ENCODE measurements at places on chromosomes 1 and 21.

DNA sequence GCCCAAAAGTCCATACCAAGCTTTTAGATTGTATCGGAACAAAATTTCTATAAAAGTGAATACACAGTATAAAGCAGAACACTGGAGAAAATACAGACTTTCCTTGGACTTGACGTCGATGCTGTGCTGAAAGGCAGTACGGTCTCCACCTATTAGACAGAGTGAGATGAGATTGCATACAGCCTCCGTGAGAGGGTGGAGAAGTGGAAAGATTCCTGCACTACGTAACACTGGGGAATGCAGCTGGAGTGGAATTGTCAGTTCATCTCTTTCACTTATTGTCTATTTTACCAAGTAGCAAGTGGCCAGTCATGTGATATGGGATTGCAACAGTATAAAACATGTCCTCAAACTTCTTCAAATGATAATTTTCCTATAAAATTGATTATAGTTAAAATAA lies 209.5 kb downstream of the ZP4 start:
- DNase-seq: no peak

GRCh38 chr1:50969611-50970508 lies at the start of gene CDKN2C:
Gene CDKN2C (plus strand): TSS chr1:50970245. CDS start chr1:50970369, 124 bp downstream.
- DNase-seq: no peak

GRCh38 chr1:114341856-114342255 lies 169.1 kb downstream of the TRIM33 start:
- no peak for DNase-seq

GRCh38 chr1:30600258-30600657 lies 123.1 kb downstream of the MATN1 start:
- DNase-seq: no peak

DNA sequence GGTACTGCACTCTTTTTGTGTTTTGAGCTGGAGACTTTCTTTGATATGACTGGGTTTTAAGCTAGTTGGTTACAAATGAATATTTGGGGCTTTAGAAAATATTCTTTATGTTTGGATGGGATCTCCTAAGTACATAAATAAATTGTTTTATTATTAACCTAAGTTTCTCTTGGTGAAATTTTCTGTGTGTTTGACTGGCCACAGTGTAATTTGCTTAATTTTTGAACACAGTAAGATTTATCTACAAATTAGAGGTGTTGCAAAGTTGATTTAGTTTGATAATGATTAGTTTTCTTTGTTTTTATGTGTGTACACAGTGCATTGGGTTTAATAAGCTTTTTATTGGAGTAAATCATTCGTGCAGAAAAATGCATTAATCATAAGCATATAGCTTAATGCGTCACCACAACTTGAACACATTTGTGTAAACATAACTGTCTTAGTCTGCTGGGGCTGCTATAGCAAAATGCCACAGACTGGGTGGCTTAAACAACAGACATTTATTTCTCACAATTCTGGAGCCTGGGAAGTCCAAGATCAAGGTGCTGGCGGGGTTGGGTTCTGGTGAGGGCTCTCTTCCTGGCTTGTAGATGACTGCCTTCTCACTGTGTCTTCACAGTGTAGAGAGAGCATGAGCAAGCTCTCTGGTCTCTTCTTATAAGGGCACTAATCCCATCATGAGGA lies 17.4 kb upstream of the SLC6A9 start:
- no peak for DNase-seq

DNA sequence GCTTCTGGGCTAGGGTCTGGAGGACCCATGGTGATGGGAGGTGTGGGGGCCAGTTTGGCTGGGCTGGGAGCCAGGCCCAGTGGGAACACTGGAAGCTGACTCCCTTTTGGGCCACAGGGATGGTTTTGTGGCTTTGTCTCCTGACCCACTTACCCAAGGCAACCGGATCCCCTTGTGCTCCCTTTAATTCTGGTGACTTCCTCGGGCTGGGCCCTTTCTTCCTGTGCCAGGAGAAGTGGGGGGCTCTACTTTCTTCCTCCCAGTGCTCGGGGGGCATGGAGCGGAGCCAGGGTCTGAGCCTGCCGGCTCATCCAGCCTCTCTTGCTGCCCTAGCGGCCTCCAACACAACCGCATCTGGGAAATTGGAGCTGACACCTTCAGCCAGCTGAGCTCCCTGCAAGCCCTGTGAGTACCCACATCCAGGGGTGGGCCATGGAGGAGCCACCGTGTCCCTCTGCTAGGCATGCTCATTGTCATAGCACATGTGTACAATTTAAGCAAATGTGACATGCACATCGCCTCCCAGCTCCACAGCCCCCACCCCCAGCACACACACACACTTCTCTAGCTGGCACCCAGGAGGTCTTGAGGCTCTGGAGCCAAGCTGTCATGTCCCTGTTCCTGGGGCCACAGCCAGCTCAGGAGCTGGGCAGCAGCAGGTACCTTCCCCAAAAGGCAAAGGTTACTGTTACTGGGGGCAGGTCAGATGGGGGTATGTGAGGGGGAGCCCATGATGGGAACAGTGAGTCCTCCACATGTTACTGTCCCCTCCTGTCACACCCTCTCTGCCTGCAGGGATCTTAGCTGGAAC lies 35.0 kb downstream of the UBE2T start:
- no peak for DNase-seq

DNA sequence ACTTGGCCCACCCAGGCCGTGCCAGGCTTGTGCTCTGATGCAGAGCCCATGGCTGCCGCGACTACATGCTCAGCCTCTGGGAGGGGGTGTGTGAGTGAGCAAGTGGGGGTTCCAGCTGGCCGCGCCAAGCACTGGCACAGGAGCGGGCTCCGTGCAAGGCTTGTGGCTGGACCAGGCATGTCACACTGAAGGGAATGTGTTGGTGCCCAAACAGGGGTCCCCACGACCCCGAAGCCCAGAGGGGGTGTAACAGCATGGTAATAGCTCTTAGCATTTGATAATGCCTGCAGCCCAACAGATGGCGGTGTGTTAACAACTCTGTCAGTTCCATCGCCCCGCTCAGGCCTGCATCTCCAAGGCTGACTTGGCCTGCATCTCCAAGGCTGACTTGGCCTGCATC lies 38.3 kb upstream of the CD46 start:
- no peak for DNase-seq

DNA sequence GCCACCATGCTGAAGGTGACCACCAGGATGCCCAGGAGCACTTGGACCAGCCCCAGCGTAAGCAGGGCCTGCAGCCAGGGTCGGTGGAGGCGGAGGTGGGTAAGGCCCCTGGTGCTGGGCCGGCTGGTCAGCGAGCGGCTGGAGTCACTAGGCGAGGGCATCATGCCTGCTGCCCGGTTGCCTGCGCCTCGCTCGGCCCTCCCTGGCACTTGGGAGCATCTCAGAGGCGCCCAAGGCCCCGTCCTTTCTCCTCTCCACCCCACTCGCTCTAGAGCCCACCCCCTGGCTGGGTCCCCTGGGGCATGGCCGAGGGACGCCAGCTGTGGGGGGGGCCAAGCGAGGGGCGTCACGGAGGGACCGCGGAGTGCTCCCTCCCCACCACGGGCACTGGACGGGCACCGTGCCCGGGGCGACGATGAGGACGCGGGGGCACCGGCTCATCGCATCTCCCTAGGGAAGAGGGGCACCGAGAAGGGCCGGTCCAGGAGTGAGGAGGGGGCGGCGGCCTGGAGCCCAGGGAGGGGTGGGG lies 505 bp downstream of the ENTREP3 start:
- DNase-seq: no peak

DNA sequence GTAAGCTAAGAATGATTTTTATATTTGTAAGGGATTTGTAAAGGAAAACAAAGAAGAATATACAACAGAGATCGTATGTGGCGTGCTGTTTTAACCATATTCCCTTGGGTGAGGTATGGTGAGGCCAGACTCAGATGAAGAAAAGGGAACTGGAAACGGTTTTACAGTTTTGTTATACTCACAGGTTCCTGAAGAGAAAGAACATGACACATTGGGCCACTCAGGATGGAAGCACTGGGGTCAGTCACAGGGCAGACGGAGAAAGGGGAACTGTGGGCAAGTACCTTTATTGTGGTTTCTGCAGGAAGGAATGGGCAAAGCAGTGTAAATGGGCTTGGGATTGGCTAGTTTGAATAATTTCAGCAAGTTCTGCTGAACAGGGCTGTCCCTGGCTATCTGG lies 177.4 kb downstream of the LBR start:
- no peak for DNase-seq

DNA sequence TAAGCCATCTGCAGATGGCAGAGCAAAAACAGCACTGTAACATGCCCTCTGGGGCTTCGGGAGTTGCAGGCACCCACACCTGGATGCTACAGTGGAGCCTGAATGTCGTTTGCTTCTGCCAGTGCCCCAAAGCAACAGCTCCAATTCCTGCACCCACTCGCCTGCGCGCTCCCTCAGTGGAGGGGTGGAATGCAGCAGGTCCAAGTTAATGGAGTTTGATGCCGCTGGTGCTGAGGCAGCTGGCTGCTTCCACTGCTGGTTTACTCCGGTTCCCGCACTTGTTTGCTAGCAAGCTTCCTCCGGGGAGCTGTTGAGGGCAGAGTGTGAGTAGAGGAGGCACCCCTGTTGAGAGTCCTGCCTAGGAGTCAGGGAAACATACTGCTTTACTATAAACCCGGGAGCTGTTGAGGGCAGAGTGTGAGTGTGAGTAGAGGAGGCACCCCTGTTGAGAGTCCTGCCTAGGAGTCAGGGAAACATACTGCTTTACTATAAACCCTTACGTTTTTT lies 584.0 kb upstream of the TMPRSS15 start:
- no peak for DNase-seq

GRCh38 chr1:206829875-206830274 lies 35.5 kb upstream of the IL20 start:
- DNase-seq: no peak

DNA sequence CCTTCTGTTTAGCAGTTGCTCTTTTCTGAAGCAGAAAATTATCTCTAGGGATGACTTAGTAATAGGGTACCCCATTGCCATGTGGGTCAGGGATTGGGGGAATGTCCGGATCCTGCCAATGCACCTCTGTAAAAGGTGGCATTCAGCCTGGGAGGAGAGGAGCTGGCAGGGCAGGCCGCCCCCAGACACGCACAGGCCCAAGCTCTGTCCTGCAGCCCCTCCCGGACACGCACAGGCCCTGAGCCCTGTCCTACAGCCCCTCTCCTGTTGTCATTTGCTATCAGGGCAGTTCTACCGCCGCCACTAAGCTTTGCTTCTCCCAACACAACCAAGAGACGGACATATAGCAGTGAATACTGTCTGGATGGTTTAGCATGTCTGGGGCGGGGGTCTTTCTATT lies 219.1 kb downstream of the SDCCAG8 start:
- no peak for DNase-seq

DNA sequence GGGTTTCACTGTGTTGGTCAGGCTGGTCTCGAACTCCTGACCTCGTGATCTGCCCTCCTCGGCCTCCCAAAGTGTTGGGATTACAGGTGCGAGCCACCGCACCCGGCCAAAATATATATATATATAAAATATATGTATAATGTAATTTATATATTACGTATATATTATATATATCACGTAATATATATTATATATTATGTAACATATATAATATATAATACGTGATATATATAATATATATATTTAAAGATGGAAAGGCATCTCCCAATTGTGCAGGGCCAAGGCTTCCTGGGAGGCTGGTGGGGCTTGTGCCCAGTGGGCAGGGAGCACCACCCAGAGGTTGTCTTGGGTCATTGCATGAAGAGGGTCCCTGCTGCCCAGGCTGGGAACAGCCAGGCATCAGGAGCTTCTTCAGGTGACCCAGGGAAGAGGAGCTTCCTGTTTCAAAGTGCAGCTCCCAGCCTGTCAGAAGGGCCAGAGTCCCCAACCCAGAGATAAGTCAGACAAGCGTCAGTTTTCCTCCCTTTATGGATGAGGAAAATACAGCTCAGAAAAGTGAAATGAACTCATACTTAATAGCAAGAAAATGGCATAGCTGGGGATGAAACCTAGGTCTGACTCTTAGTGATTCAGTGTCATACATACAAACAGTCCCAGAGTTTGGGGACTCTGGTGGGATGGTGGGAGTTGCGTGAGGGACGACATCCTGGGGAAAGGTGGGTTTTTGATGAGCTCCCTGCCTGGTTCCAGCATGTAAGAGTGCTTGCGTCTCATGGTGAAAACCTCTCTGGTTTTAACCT lies 12.0 kb downstream of the UBE2Q1 start:
- peak; percentile 57 for DNase-seq

- DNase-seq: no peak
Measured at GRCh38 chr1:170593173-170594011, 61.4 kb downstream of the GORAB start.

DNA sequence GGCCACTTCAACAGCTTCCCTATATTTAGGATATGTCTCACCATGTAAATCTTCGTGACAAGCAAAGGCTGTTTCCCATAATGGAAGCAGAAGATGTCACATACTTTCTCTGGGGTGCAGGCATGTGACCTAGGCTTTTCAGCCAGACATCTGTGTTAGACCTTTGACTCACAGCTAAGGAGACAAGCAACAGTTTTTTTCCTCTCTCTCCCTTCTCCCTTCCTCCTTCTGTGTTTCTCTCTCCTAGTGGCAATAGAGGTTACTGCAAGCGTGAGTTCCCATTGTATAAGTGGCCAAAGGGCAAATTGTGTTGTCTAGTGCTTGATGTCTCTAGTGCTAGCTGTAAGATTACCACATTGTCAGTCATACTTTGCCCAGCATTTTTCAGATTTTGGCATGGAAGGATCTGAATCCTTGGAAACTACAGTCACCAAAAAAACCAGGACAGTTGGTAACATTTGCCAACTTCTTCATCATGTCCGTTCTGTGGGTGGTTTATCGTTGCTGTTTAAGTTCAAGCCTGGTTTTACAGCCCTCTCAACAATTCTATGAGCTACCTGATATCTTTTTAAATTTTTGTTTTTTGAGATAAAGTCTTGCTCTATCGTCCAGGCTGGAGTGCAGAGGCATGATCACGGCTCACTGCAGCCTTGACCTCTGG lies 44.4 kb upstream of the RABGAP1L start:
- DNase-seq: no peak

GRCh38 chr1:25944986-25945385 lies 38.8 kb upstream of the STMN1 start:
- DNase-seq: no peak

GRCh38 chr1:24828887-24829192 lies 83.6 kb downstream of the CLIC4 start:
- no peak for DNase-seq

GRCh38 chr21:16159971-16160350 lies 430.2 kb downstream of the USP25 start:
- no peak for DNase-seq

DNA sequence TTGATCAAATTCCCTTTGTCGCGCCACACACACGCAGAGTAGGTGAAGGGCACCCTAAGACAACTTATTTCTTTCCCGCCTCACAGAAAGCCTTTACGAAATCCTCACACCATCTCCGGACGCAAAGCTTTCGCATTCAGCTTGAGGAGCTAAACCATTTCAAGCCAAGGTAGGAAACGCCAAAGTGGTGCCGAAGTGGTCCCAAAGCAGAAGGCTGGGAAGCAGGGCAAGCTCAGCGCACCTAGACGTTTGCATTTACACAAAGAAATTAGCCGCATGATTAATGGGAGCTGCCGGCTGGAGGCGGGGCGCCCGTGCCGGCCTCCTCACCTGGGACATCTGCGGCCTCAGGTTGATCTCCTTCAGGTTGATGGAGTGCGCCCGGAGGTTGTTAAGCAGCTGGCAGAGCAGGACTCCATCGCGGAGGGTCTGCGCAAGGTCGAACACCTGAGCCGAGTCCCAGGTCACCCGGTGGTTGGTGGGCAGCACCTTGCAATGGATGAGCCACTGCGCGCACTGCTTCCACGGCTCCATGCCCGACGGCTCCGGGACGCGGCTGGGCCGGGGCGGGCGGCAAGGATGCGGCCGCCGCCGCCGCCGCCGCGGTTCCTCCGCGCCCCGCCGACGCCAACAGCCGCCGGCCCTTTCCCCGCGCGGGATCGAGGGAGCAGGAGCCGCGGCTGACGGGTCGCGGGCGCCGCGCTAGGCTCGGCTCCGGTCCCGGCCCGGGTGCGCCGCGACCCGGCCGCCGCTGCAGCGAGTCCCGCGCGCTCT lies 457 bp downstream of the VAV3 start:
- no peak for DNase-seq
